ENCODE measurements at places on chromosomes 12 and 14.

DNA sequence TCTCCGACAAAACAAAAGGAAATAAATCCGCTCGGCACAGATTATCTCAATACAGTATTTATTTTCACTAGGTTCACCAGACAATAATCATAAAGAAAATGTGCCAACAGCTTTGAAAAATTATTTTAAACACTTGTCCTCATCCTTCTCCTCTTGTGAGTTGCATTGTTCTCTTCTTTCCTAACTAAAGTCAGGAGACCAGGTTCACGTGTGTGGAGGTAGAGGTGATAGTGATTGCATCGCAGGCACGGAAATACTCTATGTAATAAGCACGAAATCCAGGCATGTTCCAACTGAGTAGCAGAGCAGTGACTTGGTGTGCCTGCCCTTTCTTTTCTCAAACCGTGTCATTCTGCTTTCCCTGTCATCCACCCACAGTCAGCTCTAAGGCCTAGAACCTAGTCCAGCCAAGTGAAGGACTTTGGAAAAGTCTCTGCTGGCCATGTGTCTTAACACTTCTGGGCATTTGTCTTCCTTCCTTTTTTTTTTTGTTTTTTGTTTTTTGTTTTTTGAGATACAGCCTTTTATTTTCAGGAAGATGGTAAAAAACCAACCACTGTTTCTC is 939 bp upstream of the SEL1L start:
- DNase-seq = no peak

- no peak for DNase-seq
Measured at GRCh38 chr12:88579161-88579517, 1.1 kb downstream of the KITLG start.

DNA sequence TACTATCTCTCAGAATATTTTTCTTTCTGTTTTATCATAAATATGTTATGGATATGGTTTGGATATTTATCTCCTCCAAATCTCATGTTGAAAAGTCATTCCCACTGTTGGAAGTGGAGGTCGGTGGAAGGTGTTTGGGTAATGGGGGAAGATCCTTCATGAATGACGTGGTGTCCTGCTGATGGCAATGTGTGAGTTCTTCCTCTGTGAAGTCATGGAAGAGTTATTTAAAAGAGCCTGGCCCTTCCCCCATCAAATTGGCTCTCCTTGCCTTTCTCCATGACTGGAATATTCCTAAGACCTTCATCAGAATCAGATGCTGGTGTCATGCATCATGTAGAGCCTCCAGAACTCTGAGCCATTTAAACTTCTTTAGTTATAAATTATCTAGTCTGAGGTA is 1291.6 kb downstream of the FSCB start:
- DNase-seq = no peak

GRCh38 chr14:90608929-90609341 is 207.3 kb downstream of the TTC7B start:
- DNase-seq = no peak

DNA sequence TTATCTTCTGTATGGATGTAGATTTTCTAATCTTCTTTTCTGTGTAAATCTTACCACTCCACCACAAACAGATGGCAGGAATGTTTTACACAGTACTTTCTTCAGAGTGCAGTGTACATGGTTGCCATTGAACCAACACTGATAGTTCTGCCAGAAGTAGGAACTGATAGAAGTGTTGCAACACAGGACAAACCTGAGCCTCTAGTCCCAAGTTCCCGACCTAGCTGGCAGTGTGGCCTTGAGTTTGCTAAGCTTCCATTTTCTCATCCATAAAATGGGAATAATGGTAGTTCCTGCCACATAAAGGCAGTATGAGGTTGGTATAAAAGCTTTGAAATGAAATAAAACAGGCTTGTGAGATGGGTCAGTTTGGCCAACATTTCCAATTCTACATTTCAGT is 50.8 kb upstream of the SAV1 start:
- no peak for DNase-seq

DNA sequence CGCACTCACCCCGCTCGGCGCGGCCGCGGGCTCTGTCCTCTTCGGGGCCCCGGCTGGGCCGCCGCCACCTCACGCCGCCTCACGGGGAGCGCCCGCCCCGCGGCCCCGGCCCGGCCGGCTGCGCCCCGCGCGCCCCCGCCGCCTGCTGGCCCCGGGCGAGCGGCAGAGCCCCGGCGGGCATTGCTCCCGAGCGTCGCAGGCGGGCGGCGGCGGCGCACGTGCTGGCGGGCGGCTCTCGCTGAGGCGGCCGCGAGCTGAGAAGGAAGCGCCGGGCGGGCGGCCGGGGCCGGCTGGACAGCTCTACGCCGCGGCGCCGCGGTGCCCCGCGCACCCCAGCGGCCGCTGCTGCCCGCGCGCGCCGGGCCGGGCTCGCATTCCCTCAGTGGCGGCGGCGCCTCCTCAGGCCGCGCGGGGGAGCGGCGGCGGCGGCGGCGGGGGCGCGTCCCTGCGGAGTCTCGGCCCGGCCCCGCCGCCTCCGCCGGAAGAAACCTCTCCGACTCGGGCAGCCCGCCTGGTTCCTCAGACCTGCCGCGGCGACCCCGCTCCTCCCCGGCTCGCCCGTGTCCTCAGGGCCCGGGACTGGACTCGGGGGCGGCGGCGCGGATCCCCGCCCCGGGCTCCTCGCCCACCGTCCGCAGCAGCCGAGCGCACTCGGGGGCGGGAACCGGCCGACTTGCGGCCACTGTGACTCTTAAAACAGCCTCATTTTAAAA is at the start of gene PITPNM2:
TSS of gene PITPNM2 (minus strand) at position 347 of the 713 bp plus-strand sequence. CDS start 116,500 bp downstream, outside the sequence.
- peak; percentile 47 for DNase-seq

DNA sequence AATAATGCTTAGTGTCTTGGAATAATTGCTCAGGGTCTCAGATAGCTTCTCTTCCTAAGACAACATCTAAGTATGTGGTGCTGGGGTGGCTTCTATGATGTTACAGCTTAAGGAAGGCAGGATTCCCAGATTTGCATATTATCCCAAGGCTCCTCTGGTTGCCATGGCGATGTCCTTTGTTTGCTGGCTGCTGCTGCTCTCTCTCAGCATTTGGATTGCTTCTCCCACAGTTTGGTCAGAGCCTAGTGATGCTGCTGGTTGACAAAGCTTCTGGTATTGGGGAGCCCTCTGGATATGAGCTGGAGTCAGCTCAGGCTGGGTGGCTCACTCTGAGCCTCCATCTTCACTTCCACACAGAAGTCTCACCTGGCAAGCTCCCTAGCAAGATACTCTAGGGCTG is 56.4 kb upstream of the FBXO33 start:
- peak; percentile 15 for DNase-seq

DNA sequence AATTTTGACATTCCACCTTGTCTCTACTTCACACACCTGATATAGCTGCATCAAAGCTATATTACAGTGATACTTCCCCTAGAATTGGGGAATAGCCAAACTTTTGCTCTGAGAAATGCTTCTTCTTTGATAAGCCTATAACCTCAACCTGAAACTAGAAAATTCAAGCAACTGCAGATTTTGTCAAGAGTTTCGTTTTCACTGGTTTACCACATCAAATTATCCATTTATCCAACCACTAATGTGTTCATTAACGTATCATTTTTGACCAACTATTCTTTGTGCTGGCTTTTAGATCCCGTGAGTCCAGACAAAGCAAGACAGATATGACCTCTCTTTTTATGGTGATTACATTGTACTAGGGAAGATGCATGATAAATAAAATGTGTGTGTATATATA is 13.5 kb upstream of the TAS2R46 start:
- DNase-seq = no peak

DNA sequence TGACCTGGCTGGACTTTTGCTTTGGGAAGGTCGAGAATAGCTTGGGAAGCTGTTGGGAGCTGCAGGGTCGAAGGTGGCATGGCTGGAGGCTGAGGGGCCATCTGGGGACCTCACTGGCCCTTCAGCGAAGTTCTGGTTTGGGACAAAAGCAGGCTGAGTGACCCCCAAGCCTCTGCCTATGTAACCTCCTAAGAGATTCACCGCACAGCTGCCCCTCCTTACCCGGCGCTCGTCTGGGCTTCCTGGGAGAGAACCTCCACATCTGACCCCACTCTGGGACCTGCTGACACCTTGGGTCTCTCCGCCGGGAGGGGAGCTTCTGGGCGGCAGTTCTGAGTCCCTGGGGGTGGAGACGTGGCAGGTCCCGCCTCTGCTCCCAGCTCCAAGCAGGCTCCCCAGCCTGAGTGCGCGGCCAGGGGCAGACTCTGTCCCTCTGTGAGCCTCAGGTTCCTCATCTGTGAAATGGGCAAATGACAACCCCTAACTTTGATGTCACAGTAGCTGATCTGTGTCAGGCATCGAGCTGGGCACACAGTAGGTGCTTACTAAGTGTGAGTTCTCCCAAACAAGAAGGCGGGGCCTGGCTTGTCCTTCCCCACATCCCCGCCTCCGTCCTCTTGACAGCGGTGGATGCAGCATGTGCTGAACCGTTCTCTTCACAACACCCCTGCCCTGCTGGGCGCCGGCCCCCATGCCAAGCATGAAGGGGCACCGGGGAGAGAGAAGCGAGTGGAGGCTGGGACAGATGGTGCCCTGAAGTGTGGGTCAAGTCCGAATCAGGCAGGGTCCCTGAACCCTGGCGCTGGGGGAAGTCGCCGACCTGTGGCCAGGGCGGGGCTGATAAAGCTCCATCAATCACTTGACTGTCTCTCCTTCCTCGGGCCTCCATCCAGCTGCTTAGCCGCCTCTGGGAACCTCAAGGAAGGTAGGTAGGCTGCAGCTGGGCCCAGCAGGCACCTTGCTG is 3.8 kb downstream of the EXOC3L4 start:
- DNase-seq = no peak

All from cardiac fibroblast (primary cell).